ENCODE measurements at places on chromosomes 12 and 14.

- H3K4me3 ChIP-seq = no peak overlapping the region
- H3K36me3 ChIP-seq = no peaks in the 10 kb centered on the region
- peaks cover 22% of the 10 kb centered on the region for H3K4me1 ChIP-seq
- DNase-seq = no peak
- H3K27ac ChIP-seq = no peak overlapping the region
Measured at GRCh38 chr12:1572731-1573130, 21.6 kb downstream of the FBXL14 start.

GRCh38 chr14:100381395-100382105 lies 58.4 kb downstream of the SLC25A47 start:
- H3K27ac ChIP-seq = no peak overlapping the region
- H3K4me3 ChIP-seq = no peak overlapping the region
- no peaks in the 10 kb centered on the region for H3K27me3 ChIP-seq
- H3K36me3 ChIP-seq = peaks cover 20% of the 10 kb centered on the region
- H3K4me1 ChIP-seq = no peaks in the 10 kb centered on the region

GRCh38 chr12:122687086-122687485 lies 16.1 kb downstream of the HCAR2 start:
- no peak overlapping the region for H3K4me3 ChIP-seq
- H3K4me1 ChIP-seq = no peaks in the 10 kb centered on the region
- H3K27ac ChIP-seq = no peak overlapping the region
- no peak for DNase-seq

GRCh38 chr14:104876251-104876699 lies 11.2 kb downstream of the CEP170B start:
- no peak overlapping the region for H3K4me3 ChIP-seq
- H3K4me1 ChIP-seq = no peaks in the 10 kb centered on the region
- H3K27ac ChIP-seq = no peak overlapping the region
- peaks cover 15% of the 10 kb centered on the region for H3K36me3 ChIP-seq
- DNase-seq = peak; percentile 95

GRCh38 chr12:97404093-97404492 lies 58.5 kb upstream of the RMST start:
- H3K27ac ChIP-seq = no peak overlapping the region
- DNase-seq = no peak
- H3K4me1 ChIP-seq = peaks cover 9% of the 10 kb centered on the region
- no peaks in the 10 kb centered on the region for H3K36me3 ChIP-seq
- H3K27me3 ChIP-seq = no peaks in the 10 kb centered on the region

DNA sequence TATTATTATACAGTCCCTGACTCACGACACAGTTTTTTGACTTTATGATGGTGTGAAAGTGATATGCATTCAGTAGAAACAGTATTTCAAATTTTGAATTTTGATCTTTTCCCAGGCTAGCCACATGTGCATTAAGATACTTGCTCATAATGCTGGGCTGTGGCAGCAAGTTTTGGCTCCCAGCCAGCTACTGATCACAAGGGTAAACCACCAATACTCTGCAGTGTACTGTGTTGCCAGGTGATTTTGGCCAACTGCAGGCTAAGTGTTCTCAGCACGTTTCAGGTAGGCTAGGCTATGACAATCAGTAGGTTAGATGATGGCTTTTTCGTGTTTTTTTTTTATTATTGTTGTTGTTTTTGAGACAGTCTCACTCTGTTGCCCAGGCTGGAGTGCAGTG lies 69.4 kb upstream of the ACTN1 start:
- no peak overlapping the region for H3K27ac ChIP-seq
- H3K4me1 ChIP-seq = peaks cover 49% of the 10 kb centered on the region
- H3K4me3 ChIP-seq = no peak overlapping the region

DNA sequence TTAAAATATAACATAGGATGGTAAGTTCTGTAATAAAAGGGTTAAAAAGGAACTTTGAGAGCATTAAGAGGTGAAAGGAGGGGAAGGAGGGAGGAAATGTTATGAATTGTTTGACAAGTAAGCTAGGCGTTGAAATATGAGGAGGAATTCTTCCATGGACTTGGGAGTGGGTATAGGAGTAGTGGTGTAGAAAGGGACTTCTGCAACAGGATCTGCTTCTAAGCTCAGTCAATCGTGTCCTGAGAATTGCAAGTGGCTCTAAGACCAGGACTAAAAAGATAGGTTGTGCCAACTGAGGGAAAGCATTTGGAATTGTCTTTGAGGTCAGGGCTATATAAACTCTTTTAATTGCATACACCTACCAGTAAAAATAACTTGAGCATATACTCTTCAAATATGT lies 74.1 kb upstream of the SLC38A2 start:
- no peaks in the 10 kb centered on the region for H3K36me3 ChIP-seq
- H3K4me1 ChIP-seq = no peaks in the 10 kb centered on the region
- H3K27ac ChIP-seq = no peak overlapping the region
- no peak overlapping the region for H3K4me3 ChIP-seq

DNA sequence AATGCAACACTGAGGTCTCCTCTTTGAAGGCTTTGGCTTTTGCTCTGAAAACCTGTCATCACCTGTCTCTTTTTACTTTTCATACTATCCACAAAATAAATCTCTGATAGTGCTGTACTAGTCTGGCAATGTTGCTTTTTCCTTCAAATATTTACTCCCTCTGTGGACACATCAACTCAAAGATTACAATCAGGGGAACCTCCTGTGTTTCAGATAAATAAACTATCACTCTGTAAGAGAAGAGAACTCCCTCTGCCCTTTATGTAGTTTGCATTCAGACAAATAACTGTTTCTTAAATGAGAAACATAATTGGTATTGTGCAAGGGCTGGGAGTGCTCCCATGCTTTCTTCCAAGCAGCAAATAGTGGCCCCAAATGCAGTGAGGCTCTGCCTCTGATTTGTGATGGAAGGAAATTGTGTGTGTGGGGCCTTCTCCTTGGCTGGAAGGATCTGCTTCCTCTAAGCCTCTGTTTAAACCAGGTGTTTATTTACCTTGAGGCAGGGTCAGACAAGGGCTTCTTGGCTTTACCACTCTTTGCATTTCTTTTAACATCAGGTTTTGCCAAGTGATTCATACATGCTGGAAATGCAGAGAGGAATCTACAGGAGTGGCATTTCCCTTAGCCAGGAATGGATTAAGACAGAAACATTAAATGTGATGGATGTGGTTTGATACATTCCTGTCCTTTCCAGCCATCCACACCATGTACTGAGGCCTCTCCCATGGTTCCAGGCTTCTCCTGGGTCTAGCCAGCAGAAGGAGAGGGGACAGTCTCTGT lies 69.0 kb downstream of the AKAP6 start:
- H3K27me3 ChIP-seq = no peaks in the 10 kb centered on the region
- peaks cover 4% of the 10 kb centered on the region for H3K4me1 ChIP-seq
- H3K36me3 ChIP-seq = no peaks in the 10 kb centered on the region
- H3K27ac ChIP-seq = no peak overlapping the region
- no peak overlapping the region for H3K4me3 ChIP-seq

- no peaks in the 10 kb centered on the region for H3K4me1 ChIP-seq
- no peak overlapping the region for H3K4me3 ChIP-seq
- no peak for DNase-seq
- no peaks in the 10 kb centered on the region for H3K36me3 ChIP-seq
- no peak overlapping the region for H3K27ac ChIP-seq
Measured at GRCh38 chr14:61335049-61335448, 13.7 kb downstream of the PRKCH start.

GRCh38 chr14:103899316-103899715 lies 28.9 kb upstream of the TDRD9 start:
- H3K4me1 ChIP-seq = no peaks in the 10 kb centered on the region
- H3K27me3 ChIP-seq = no peaks in the 10 kb centered on the region
- no peak overlapping the region for H3K4me3 ChIP-seq
- no peak for DNase-seq
- H3K36me3 ChIP-seq = no peaks in the 10 kb centered on the region

- H3K27me3 ChIP-seq = no peaks in the 10 kb centered on the region
- no peaks in the 10 kb centered on the region for H3K36me3 ChIP-seq
- peak overlapping the region; percentile 71 for H3K27ac ChIP-seq
- no peaks in the 10 kb centered on the region for H3K4me1 ChIP-seq
Measured at GRCh38 chr12:97142737-97143410, 235.8 kb downstream of the NEDD1 start.

- no peak overlapping the region for H3K4me3 ChIP-seq
- H3K4me1 ChIP-seq = no peaks in the 10 kb centered on the region
- H3K27ac ChIP-seq = no peak overlapping the region
- DNase-seq = peak; percentile 67
Measured at GRCh38 chr12:125954362-125954761, 889.1 kb downstream of the AACS start.

GRCh38 chr12:100986595-100987547 lies 192.3 kb downstream of the ANO4 start:
- no peak overlapping the region for H3K4me3 ChIP-seq
- peak; percentile 91 for DNase-seq
- H3K4me1 ChIP-seq = peaks cover 15% of the 10 kb centered on the region
- no peaks in the 10 kb centered on the region for H3K27me3 ChIP-seq

DNA sequence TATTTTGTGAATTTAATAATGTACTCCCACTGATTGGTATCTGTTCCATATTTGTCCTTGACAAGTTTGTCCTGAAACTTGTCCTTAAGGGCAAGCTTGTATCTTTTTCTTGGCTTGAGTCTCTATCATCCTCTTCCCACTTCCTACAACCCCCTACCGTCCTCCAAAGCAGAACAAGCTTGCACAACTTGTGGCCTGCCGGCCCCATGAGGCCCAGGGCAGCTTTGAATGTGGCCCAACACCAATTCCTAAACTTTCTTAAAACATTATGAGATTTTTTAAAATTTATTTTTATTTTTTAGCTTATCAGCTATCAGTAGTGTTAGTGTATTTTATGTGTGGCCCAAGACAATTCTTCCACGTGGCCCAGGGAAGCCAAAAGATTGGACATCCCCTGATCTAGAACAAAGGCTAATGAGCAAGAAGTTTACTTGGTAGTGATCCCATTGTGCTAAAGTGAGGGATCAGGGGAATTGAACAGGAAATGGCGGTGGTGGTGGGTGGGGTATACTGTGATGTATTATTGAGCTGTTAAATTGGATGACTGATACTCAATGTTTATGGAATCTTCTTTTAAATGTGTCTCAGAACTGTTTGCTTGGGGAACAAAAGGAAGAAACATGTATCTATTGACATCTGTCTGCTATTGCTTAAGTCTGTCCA lies 37.8 kb downstream of the TMX1 start:
- no peaks in the 10 kb centered on the region for H3K36me3 ChIP-seq
- no peak overlapping the region for H3K27ac ChIP-seq
- no peaks in the 10 kb centered on the region for H3K4me1 ChIP-seq
- no peak for DNase-seq

DNA sequence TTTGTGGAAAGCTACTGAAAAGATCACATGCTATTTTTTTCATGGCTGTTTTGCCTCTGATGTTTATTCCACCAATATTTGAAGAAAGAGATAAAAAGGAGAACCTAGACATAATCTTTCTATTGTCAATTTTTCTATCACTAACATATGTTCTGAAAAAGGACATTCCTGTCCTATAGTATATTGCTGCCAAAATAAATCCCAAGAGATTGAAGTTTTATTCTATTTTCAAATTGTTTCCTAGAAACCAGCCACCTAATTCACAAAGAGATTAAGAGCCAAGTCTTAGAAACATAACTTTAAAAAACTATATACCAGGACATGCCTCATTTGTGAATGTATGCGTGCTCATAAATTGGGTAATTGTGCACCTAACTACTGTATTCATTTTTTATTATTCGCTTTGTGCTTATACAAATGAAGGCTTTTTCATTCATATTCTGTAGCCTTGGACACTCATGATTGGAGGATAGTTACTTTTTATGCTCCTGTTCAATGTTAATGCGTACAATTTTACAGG lies 200.7 kb downstream of the FUT8 start:
- no peak overlapping the region for H3K27ac ChIP-seq
- H3K4me1 ChIP-seq = no peaks in the 10 kb centered on the region

GRCh38 chr12:75560167-75560566 lies 48.8 kb upstream of the KRR1 start:
- H3K27ac ChIP-seq = no peak overlapping the region
- H3K4me3 ChIP-seq = no peak overlapping the region
- H3K4me1 ChIP-seq = no peaks in the 10 kb centered on the region
- no peaks in the 10 kb centered on the region for H3K36me3 ChIP-seq
- DNase-seq = no peak

DNA sequence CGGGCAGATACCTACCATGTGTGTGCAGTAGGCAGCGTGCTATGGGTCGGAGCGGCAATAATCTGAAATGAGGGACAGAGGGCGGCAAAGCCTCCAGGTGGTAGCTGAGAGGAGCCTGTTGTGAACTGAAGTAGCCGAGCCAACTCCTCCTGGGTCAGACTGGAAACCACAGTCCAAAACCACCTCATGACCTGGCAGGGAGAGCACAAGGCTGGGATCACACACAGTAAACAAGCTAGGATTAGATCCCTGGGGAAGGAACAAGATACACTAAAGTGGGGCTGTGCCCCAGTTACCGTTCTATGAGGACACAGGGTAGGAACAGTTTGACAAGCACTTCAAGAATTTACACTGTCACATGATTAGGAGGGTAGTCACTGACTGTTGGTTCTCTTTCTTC lies 49.0 kb downstream of the AREL1 start:
- H3K36me3 ChIP-seq = peaks cover 80% of the 10 kb centered on the region
- no peak overlapping the region for H3K27ac ChIP-seq
- DNase-seq = no peak
- H3K4me3 ChIP-seq = no peak overlapping the region

DNA sequence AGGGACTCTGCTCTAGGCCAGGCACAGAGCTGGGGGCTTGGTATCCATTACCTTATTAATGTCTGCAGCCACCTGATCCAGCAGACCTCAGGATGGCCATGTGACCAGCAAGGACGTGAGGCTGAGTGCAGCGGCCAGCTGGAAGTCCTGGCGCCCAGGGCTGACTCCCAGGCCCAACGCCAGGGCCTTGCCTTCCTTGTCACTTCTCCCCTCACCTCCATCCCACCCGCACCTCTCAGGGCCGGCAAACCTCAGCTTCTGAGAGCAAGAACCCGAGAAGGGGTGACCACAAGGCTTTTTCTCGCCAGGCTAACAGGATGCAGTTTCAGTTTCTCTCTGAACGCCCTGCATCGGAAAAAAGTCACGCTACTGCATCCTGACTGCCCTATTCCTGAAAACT lies 15.4 kb downstream of the RAB35 start:
- no peak overlapping the region for H3K4me3 ChIP-seq
- H3K27me3 ChIP-seq = no peaks in the 10 kb centered on the region
- H3K36me3 ChIP-seq = peaks cover 35% of the 10 kb centered on the region

DNA sequence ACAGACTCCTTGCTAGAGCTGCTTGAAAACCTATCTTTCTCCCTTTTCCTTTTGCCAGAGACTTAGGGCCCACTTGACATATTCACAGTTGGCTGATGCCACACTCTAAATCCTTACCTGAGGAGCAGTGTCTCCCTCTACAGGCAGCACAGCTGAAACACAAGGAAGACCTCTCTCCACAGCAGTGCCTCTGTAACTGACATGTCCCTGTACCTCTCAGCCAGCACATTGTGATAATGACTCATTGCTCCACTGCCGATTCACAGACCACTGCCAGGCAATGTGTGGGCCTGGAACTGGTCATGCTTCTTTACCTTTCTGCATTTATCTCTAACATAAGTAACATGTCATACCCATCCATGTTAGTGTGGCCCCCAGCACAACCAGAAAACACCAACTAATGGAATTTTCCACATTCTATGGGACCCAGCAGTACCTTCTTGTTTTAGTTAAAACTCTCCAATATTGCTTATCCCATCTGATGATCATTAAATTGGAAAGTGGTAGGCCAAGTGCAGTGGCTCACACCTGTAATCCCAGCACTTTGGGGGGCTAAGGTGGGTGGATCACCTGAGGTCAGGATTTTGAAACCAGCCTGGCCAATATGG lies 56.5 kb downstream of the GTF2A1 start:
- no peaks in the 10 kb centered on the region for H3K27me3 ChIP-seq
- no peak overlapping the region for H3K4me3 ChIP-seq
- no peak overlapping the region for H3K27ac ChIP-seq
- no peaks in the 10 kb centered on the region for H3K36me3 ChIP-seq
